ENCODE measurements at places on chromosomes 11 and 22. TPM values are rescaled to one million over a fixed set of nuclear protein-coding genes. Genes with fewer than 3 reads are reported as not detected.

CCDC188 gene
- total RNA-seq, result not detected

- DNase-seq, result no peak
These were observed 7.6 kb upstream of the CHKA start for GRCh38 chr11:68128682-68129327.

GRCh38 chr11:131503017-131503416 is 132.6 kb downstream of the NTM start:
- no peak for DNase-seq

DNA sequence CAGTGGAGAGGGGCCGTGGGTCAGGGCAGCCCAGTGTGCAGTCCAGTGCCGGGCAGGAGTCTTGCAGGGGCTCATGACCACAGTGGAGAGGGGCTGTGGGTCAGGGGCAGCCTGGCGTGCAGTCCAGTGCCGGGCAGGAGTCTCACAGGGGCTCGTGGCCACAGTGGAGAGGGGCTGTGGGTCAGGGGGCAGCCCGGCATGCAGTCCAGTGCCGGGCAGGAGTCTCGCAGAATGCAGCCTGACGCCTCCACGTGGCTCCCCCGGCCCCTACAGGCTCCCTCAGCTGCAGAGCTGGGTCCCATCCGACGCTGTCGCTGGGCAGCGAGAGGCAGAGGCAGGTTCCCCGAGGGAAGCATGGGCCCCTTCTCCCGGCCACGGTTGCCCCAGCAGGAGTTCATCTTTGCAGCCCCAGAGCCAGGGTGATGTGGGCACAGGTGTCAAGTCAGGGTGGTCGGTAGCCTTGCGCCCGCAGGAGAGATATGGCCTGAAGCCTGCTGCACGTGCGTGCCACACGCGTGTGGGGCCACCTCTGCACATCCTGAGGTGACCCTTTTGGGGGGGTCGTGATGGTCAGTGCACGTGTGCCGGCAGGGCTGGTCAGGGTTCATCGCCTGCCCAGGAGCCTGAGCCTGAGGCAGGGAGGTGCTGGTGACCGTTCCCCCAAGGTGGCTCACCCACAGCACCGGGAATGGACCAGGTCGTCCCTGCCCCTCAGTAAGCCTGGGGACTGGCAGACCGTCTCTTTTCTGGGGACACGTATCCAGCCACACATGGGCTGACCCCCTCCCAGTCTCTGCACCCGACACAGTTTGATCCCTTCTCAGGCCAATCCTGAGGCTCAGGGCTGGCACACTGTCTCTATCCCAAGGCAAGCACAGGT is 2.9 kb downstream of the IFITM5 start:
- DNase-seq, result peak; percentile 6

FXYD2 gene
- 9.1 TPM for total RNA-seq

GRCh38 chr22:30426388-30427353 is 1.1 kb downstream of the MTFP1 start:
- peak; percentile 84 for DNase-seq

OOSP4A gene
- not detected for total RNA-seq

DNA sequence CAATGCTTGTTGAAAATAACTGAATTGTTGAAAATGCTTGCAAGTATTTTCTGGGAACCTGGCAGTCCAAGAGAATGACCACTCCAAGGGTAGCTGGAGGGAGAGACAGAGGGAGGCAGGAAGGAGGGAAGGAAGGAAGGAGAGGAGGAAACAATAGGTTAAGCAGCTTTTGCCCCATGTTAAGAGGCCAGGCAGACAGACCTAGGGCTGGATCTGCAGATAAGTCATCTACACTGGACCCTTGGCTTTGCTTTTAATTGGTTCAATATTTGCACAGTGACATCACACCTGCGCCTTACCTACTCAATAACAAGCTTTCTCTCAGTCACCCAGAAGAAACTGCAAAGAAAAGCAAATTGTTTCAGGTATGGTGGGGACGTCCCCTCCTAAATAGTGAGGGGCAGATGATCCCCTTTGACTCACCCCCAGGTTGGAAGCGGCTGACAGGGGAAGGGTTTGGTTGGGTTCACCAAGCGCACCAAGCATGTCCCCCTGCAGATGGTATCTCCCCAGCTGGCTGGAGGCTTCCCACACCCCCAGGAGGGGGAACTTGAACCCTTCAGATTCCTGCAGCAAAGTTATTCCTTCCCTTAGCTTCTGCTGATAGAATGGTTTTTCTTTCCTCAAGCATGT is 24.3 kb downstream of the MYH9 start:
- no peak for DNase-seq

PLAAT4 gene
- total RNA-seq, result 81.9 TPM

GRCh38 chr11:109426442-109427240 is 4.7 kb downstream of the C11orf87 start:
- no peak for DNase-seq

- no peak for DNase-seq
These were observed 50.8 kb downstream of the FLRT1 start for GRCh38 chr11:64086258-64087123.

DNA sequence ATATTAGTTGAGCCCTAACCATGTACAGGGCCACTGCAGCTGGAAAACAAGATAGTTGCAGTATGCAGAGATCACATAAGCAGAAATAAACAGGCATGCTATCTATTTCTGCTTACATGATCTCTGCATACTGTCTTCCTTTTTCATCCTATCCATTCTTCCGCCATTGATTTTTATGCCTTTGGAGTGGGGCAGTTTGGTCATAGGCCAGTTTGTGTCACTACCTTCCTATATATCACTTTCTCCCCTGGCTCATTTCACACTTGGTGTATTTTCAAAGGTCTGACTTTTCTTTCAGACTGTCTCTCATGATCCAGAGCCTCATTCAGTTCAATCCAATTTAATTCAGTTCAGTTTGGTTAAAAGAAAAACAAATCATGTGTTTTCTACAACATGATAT is 829.6 kb downstream of the KCNA4 start:
- DNase-seq, result no peak

DNA sequence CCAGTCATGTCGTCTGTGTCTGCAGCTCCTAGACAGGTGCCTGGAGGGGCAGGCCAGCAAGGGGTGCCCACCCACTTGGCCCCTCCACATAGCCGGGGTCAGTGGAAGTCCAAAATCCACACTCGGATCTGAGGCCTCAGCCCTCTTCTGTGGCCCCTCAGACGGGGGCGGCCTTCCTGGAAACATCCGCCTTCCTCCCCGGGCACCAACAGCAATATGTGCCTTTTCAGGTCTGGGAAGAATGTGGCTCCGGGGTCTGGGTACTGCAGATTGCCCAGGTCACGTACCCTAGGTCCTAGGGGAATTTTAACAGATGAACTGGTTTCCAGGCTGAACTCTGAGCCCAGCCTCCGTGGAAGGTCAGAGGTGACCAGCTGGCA is 208.6 kb downstream of the CTTN start:
- DNase-seq, result no peak

DNAJB13 gene
- total RNA-seq, result not detected

CDC42EP2 gene
- 0.67 TPM for total RNA-seq

DNA sequence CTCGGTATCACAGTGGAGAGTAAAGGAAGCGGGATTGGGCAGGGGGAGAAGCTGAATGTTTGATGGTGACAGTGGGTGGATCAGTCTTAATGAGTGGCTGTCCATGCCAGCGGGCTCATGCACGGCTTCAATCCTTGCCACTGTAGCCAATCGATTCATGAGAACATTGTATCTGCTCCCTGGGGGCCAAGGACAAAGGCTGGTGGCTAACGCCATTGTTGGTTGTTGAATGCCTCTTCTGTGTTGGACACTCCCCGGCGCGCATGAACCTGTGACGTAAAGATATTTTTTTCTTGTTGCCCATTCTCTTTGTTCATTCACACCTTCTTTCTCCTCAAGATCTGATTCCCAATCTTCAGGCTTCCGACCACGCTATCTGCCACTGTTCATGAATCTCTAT is 20.9 kb upstream of the ATXN10 start:
- DNase-seq, result no peak

DNA sequence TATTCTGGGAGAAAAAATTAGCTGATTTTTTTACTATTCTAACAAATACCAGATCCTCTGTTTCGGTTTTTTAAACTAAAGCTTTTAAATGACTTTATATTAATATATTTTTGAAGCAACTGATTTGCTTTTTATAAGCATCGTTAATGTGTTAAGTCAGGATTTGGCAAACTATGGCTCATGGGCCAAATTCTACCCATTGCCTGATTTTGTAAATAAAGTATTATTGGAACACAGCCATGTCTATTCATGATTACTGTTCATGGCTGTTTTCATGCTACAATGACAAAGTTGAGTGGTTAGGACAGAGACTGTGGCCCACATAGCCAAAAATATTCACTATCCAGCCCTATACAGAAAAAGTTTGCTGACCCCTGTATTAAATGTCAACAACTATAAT is 29.6 kb downstream of the BTBD10 start:
- no peak for DNase-seq

- DNase-seq, result no peak
These were observed 154.7 kb upstream of the GUCY1A2 start for GRCh38 chr11:107172996-107173395.

PGA4 gene
- total RNA-seq, result not detected

GRCh38 chr11:34977089-34977912 is 60.9 kb downstream of the PDHX start:
- DNase-seq, result no peak
